Natural killer cell (primary cell): ENCODE measurements at places on chromosomes 4 and X.
A peak's percentile ranks its signal among the peaks of the same experiment; 100 is the strongest.

GRCh38 chr4:172683021-172683420 lies 485.6 kb upstream of the GALNT7 start:
- no peak overlapping the region for H3K4me3 ChIP-seq
- DNase-seq: no peak
- no peak overlapping the region for H3K27ac ChIP-seq
- no peaks in the 10 kb centered on the region for H3K27me3 ChIP-seq
- no peaks in the 10 kb centered on the region for H3K36me3 ChIP-seq
- H3K4me1 ChIP-seq: no peaks in the 10 kb centered on the region

DNA sequence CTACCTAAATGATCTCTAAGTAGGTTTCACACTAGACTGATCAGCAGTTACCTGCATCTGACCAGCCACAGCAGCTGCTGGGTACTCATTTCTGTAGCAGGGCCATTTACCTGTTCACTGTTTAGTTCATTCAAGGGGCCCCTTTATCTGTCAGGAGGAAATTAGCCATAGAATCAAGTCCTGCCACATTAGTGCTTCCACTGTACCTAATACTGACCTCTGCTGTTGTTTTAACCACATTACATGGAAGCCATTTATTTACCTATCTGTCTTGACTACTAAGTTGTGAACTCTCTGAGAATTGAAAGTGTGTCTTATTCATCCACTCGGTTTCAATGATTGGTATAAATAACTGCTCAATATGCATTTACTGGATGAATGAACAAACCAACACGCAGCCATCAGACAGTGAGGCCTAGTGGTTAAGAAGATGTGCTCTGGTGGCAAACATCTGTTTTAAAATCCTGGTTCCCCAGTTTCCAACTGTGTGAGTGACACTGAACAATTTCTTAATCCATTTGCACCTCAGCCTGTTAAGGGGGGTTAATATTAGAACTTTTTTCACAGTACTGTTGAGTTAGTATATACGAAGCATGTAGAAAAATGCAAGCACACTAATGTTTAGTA lies 30.0 kb upstream of the ANXA5 start:
- no peak overlapping the region for H3K4me3 ChIP-seq
- H3K36me3 ChIP-seq: no peaks in the 10 kb centered on the region
- no peaks in the 10 kb centered on the region for H3K27me3 ChIP-seq
- peak; percentile 67 for DNase-seq
- no peaks in the 10 kb centered on the region for H3K4me1 ChIP-seq

DNA sequence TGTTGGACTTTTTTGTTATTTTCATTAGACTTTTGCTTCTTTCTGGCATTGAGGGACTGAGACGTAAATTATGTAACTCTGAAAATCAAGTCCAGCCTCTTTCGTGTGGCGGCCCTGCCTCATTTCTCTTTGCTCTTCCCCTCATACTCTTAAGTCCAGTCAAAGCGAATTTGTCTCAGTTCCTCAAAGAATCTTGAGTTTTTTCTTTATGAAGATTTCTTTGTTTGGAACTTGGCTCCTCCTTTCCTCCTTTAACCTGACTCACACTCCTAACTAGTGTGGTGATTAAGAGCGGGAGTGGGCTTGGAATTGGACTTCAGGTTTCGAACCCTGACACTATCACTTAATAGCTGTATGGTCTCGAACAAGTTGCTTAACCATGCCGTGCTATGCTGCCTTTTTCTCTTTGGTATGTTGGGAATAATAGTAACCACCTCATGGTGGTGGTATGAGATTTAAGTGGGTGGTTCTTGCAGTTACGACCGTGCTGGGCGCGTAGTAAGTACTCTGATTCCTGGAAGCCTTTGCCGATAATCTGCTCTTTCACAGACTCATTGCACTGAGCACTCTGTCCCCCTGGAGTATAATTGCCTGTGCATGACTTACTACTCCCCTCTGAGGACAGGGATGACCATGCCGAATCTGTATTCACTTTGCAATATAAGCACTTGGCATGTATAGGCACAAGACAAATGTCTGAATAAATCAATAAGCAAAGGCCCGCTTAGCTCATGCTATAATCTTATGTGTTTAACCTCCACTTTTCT lies 19.1 kb downstream of the FNIP2 start:
- no peaks in the 10 kb centered on the region for H3K36me3 ChIP-seq
- no peak for DNase-seq
- no peaks in the 10 kb centered on the region for H3K27me3 ChIP-seq

- no peaks in the 10 kb centered on the region for H3K4me1 ChIP-seq
- no peak overlapping the region for H3K27ac ChIP-seq
- no peak for DNase-seq
- no peaks in the 10 kb centered on the region for H3K36me3 ChIP-seq
Measured at GRCh38 chrX:124931958-124932357, 387.7 kb upstream of the TEX13C start.

DNA sequence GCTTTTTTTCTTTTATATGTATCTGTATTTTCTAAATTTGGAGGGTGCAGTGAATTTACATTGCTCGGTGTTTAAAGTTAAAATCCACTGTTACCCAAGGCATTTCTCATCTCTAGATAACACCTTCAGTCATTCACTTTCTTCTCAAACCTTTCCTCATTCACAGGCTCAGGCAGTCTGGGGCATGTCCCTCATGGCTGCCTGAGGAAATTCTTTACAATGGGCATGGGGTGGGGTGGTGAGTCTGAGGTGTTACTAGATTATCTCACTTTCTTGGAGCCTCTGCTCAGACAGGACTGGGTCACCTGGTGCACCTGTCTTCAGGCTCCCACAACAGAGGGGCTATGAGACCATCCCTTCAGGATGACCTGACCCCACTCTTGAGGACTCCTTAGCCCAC lies 17.4 kb downstream of the CCDC149 start:
- no peak overlapping the region for H3K27ac ChIP-seq
- no peaks in the 10 kb centered on the region for H3K27me3 ChIP-seq
- no peak overlapping the region for H3K4me3 ChIP-seq
- DNase-seq: no peak
- no peaks in the 10 kb centered on the region for H3K36me3 ChIP-seq

- no peak overlapping the region for H3K4me3 ChIP-seq
- H3K4me1 ChIP-seq: peaks cover 16% of the 10 kb centered on the region
- H3K27ac ChIP-seq: no peak overlapping the region
- H3K36me3 ChIP-seq: no peaks in the 10 kb centered on the region
Measured at GRCh38 chr4:145939856-145940255, 1.2 kb upstream of the ZNF827 start.

DNA sequence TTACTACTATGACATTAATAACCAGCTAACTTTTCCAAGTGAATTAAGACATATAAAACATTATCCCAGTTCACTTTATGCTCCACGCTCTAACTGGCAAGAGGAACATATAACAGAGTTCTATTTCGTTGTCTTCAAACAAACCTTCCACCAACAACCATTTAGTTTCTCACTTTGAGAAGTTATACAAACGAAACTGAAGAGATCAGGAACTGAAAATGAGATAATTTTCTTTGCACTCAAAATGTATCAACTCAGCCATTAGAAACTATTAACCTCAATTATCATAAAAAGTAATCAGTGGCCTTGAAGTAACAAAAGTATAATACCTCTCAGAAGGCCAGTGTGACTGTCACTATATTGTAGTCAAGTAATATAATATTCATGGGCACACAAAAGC lies 70.1 kb downstream of the CHM start:
- no peaks in the 10 kb centered on the region for H3K27me3 ChIP-seq
- H3K36me3 ChIP-seq: peaks cover 6% of the 10 kb centered on the region
- H3K4me3 ChIP-seq: no peak overlapping the region
- H3K27ac ChIP-seq: no peak overlapping the region
- no peak for DNase-seq
